ENCODE measurements at places on chromosomes 16 and 17.

DNA sequence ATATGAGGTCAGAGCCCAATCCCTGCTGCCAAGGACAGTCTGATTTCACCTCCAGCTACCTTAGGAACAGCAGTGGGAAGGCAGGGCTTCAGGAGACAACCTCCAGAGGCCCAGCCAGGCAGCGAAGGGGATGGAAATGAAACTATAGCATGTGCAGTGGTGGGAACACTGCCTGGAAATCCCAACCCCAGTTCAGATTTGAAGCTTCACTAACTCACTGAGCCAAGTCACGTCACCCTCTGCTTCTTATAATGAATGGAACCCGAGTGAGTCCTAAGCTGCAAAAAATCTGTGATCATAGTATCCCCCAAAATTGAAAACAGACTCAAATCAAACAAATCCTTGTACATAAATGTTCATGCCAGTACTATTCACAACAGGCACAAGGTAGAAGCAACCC is 36.0 kb upstream of the SLC39A11 start:
- DNase-seq = no peak

DNA sequence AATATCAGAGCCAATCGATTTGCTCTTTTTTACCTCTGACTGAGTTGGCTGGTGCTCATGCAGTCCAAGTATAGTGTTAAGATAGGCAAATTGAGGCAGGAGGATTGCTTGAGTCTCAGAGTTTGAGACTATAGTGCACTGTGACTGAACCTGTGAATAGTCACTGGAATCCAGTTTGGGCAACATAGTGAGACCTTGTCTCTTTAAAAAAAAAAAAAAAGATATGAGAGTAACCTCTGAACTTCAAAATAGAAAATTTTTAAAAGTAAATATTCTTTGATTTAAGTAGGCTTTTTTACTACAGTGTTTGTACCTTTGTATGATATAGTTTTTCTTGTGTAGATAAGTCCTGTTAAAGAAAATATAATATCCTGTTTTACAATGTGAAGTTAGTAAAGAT is 3.4 kb downstream of the CCP110 start:
- DNase-seq = no peak

DNA sequence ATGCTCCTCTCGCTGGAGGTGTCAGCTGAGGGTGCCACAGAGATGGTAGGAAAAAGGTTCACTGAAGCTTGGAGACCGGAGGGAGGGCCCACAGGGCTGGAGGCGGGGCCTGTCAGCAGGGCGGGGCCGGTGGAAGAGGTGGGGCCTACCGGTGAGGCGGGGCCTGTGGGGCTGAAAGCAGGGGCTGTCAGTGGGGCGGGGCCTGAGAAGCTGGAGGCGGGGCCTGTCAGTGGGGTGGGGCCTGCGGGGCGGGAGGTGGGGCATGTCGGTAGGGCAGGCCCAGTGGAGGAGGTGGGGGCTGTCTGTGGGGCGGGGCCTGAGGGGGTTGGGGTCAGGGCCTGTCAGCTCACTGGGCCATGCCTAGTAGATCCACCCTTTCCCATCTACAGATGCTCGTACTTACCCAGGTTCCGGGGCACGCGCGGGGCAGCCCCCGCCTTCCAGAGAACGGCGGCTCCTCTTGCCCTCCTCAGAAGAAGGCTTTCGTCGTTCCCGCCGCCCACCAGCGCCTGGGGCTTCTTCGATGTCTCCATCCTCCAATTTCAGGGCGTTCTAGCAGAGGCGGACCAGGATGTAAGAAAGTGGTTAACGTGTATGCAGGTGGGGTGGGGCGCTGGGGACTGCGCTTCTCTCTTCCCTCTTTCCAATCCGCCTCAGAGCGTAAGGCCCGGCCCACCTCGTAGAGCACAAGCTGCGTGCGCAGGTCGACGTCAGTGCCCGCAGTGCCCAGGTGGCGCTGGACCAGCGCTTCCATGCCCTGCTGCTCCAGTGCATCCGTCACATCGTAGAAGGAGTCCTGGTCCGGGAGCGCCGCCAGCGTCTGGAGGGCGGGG is 9.8 kb downstream of the TMEM208 start:
- peak; percentile 67 for DNase-seq

DNA sequence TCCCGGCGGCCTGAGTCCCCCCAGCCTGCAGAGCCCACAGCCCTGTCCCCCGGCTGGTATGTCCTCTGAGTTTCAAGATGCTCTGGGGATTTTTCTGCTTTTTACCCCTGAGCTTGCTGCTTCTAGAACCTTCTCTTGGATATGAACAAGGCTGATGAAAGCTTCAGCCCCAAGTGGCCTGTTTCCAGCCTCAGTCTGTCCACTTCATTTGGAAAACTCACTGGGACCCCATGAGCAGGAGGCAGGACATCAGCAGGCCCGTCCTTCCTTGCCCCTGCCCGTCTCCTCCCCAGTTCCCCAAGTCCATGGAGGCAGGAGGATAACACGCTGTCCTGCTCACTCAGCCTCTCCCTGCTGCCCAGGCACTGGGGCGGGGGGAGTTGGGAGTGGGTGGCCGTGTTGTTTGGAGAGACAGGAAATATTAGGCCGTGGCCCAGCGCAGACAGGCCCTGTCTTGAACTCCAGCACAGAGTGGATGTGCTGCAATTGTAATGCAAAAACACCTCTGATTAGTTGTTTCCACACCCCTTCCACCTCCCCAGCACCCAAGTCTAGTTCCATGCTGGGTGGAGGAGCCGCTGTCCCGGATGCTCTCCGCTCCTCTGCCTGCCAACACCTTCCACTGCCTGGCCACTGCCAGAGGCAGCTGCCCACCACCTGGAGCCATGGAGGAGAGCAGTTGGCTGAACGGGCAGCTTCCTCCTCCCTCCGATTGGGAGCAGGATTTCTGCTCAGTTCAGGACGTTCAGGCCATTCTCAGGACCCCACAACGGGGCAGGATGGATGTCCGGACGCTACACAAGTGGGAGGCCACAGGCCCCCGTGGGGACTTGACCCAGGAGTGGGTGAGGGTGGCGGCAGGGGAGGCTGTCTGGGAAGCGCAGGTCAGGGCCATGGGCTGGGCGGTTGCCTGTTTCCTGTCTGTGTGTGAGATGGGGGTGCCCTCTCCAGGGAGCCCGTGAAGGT is 216.9 kb upstream of the GSE1 start:
- DNase-seq = peak; percentile 44

- no peak for DNase-seq
Measured at GRCh38 chr17:46832331-46832821, 13.9 kb upstream of the WNT3 start.

DNA sequence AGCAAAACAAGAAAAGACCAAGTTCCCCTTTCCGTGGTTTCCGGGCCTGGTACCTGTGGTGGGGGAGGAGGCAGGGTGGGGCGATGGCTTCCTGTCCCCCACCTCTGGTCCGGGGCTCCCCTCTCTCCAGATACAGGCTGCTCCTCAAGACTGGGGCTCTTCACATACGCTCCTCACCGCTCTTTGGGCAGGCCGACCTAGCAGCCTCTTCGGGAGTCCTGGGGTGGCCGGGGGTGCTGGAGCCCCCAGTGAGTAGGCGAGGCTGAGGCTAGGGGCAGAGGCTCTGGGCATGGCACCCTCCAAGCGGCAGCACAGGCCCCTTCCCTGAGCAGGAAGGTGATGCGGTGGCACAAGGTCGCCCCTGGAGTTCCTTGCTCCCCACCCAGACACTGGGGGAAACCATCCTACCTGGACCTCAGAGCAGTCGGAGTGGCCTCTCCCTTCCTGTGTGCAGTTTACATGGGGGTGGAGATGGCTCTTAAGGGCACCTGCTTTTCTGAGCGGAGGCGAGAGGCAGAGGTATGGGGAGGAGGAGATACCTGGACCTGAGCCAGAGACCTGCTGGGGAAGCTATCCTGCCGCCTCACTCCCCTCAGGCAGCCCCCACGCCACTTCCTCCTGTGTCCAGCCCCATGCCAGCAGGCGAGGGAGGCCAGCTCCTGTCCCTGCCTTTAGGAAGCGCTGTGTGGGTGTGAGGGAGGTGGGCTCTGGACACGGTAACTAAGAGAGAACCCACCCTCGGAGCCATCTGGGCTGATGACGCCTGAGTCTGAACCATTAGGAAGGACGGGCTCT is 891 bp downstream of the CORO1A start:
- no peak for DNase-seq

DNA sequence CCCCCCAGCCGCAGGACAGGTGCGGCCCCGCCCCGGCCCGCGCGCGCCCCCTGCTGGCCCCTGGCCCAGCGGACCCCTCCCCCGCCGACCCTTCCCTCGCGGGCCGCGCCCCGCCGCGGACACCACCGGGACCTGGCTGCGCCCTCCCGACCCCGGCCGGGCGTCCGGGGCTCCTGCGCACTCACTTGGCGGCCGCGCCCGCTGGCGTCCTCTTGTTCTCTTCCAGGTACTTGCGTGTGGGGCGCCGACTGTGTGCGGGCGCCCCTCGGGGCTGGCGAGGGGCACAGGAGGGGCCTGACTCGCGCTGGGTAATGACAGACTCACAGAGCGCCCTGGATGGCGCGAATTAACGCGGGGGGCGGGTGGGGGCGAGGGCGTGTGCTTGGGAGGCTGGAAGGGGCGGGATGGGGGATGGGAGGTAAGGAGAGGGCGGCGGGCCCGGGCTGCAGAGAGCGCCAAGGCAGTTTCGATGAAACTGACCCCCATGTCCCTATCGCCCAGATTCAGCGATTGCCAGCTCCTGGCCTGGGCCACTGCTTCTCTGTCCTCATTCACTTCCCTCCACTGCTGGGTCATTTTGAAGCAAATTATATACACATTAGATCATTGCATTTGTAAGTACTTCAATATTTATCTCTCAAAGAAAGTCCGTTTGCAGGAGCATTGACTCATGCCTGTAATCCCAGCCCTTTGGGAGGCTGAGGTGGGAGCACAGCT is 445 bp upstream of the DBNDD1 start:
- peak; percentile 69 for DNase-seq

DNA sequence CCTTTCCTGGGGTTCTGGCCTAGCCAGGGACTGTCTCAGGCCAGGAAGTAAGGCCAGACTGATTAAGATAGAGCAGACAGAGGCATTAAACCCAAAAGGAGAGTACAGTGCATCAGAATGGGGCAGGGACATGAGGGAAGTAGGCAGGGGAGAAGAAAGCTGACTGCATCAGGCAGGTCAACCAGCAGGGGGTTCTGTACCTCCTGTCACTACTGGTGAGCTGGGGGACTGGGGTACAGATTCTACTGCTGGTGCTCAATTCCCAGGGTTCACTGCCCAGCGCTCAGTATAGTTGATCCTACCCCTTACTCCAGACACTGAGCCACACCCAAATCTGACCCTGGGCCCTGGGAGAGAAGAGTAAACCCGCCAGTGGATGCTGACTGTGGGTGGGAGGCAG is 12.9 kb upstream of the MTMR4 start:
- no peak for DNase-seq
